CD8-positive, alpha-beta memory T cell (primary cell): ENCODE measurements at places on chromosomes 11 and 22.

DNA sequence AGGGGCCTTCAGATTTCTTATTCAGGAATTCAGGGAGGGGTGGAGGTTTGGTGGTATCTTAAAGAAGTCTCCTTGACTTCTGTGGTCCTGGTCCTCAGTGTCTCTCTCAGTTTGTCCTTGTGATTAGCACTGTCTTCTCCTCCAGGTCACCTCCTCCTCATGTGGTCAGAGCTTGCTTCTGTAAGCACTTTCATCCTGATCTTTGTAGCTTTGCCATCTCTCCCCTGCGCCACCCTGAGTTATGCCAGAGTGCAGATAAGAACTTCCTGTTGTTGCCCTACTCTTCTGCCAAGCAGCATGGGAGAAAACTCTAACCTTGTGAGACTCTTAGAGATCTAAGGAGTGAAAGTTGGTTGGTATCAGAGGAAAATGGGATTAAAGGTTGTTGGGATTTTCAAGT lies 30.9 kb downstream of the MICAL2 start:
- no peak overlapping the region for H3K27ac ChIP-seq
- no peaks in the 10 kb centered on the region for H3K27me3 ChIP-seq
- H3K4me1 ChIP-seq, result peaks cover 42% of the 10 kb centered on the region
- H3K36me3 ChIP-seq, result no peaks in the 10 kb centered on the region
- H3K4me3 ChIP-seq, result no peak overlapping the region

GRCh38 chr11:112162761-112163546 lies 940 bp downstream of the IL18 start:
- no peaks in the 10 kb centered on the region for H3K4me1 ChIP-seq
- H3K27me3 ChIP-seq, result no peaks in the 10 kb centered on the region
- DNase-seq, result no peak
- H3K27ac ChIP-seq, result no peak overlapping the region
- H3K36me3 ChIP-seq, result no peaks in the 10 kb centered on the region
- no peak overlapping the region for H3K4me3 ChIP-seq

- DNase-seq, result no peak
- H3K4me1 ChIP-seq, result peaks cover 50% of the 10 kb centered on the region
- H3K36me3 ChIP-seq, result peaks cover 3% of the 10 kb centered on the region
- H3K27me3 ChIP-seq, result no peaks in the 10 kb centered on the region
These were observed 3.3 kb downstream of the ARL14EP start for GRCh38 chr11:30326114-30326778.

DNA sequence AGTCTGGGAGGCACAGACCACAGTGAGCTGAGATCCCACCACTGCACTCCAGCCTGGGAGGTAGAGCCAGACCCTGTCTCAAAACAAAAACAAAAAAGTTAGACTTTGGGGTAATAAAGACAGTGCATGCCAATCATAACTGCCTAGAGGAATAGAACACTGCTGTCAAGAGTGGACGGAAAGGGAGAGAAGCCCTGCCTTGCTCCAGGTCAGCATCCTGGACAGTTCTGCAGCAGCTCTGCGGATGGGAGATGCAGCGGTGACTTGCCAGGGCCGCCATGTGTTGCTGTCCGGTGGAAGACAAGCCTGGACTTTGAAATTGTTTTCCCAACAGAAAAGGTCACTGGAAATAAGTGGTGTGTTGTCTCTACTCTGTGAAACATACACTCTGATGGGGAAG lies 618.2 kb downstream of the TBC1D22A start:
- H3K27me3 ChIP-seq, result no peaks in the 10 kb centered on the region
- no peak overlapping the region for H3K4me3 ChIP-seq
- no peak for DNase-seq
- no peak overlapping the region for H3K27ac ChIP-seq
- no peaks in the 10 kb centered on the region for H3K4me1 ChIP-seq

DNA sequence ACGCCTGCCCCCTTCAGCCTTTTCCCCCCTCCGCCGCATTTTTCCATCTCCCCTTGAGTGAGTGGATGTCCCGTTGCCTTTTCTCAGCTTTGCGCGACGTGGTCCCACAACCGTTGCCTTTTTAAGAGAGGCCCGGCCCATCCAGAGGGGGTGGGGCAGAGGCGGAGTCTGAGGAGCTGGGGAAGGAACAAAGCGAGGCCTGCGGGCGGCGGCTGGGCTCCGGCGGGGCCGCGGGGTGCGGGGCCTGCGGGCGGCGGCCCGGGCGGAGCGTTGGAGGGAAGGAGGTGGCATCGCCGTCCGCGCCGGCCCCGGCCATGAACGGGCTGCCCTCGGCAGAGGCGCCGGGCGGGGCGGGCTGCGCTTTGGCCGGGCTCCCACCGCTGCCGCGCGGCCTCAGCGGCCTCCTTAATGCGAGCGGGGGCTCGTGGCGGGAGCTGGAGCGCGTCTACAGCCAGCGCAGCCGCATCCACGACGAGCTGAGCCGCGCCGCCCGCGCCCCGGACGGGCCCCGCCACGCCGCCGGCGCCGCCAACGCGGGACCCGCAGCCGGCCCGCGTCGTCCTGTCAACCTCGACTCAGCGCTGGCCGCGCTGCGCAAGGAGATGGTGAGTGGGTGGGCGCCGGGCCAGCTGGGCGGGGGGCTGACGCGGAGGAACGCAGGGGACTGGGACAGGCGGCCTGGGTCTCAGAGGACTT lies at the start of gene FAM89B:
FAM89B (plus strand) TSS at position 183 of the 696 bp plus-strand sequence; CDS start at position 315, 132 bp downstream.
- DNase-seq, result peak; percentile 82
- no peaks in the 10 kb centered on the region for H3K27me3 ChIP-seq
- H3K27ac ChIP-seq, result peak within 1 kb of the TSS; percentile 62
- peaks cover 68% of the 10 kb centered on the region for H3K4me1 ChIP-seq
- no peaks in the 10 kb centered on the region for H3K36me3 ChIP-seq
- peak within 1 kb of the TSS; percentile 72 for H3K4me3 ChIP-seq

- H3K27ac ChIP-seq, result no peak overlapping the region
- H3K4me3 ChIP-seq, result no peak overlapping the region
- no peaks in the 10 kb centered on the region for H3K4me1 ChIP-seq
- no peaks in the 10 kb centered on the region for H3K36me3 ChIP-seq
These were observed 27.3 kb downstream of the STK33 start for GRCh38 chr11:8566613-8567210.

DNA sequence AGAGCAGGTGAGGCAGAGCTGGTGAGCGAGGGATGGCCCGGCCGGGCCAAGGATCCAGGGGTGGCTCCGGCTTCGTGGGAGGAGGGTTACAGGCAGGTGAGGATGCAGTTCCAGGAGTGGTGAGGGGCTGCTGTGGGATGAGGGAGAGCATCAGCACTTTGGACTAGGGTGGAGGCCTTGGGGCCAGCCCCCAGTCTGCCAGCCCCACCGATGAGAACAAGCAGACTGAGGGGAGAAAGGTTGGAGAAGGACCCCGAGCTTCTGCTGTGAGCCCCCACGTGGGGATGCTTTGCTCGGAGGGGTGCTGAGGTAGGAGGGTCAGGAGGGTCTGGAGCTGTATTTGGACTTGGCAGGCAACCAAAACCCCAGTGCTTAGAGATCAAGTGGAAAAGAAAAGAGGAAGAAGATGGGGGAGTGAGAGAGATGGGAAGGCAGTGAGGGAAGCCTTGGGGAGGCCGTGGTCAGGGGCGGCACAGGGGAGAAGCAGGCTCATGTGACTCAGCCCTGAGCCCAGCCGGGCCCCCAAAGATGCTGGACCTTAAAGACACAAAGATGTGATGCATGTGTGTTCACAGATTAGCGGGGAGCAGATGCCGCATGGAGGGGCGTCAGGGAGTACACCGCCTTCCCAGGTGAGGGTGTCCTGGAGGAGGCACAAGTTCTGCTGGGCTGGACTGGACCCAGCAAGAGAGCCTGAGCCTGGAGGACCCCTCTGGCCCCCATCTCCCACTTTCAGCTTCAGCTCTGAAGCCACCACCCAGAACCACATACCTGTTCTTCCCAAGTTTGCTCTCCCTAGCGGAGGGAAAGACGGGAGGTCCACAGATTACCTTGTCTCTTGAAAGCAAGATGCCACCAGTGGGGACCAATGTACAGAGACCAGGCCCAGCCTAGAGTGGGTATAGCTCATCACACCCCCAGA lies 91.3 kb downstream of the CDKN1C start:
- H3K27ac ChIP-seq, result no peak overlapping the region
- no peak overlapping the region for H3K4me3 ChIP-seq
- no peak for DNase-seq
- H3K36me3 ChIP-seq, result no peaks in the 10 kb centered on the region

DNA sequence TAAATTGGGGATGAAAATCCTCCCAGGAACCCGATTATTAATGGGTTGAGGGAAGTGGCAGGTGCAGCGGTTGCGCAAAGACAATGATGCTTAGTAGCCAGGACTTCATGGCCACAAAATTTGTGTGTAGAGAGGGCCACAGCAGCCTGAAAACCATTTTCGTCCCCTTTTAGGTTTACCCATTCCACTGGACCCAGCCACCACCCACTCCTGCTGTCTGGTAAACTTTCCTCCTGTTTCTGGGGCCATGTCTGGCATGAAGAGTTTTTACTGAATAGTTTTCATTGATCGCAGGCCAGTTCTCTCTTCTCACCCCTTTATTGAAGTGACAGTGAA lies 69.5 kb upstream of the SYT13 start:
- H3K36me3 ChIP-seq, result no peaks in the 10 kb centered on the region
- no peaks in the 10 kb centered on the region for H3K27me3 ChIP-seq
- H3K4me3 ChIP-seq, result peak overlapping the region; percentile 81
- peak overlapping the region; percentile 69 for H3K27ac ChIP-seq

DNA sequence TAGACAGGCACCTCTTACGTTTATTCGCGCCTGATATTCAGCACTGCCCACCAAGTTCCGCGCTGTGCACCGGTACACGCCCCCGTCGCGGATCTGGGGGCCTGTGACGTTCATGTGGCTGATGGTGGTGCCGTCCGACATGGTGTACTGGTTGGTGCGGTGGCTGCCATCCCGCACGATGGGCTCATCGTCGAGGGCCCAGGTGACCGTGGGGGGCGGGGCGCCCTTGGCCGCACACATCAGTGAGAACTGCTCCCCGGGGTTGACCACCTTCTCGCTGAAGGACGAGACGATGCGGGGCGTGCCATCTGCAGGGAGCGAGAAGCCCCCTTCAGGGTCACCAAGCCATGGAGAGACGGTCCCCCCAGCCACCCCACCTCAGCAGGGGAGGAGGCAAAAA lies 190.8 kb downstream of the CEP164 start:
- H3K36me3 ChIP-seq, result no peaks in the 10 kb centered on the region
- no peak for DNase-seq
- H3K27me3 ChIP-seq, result no peaks in the 10 kb centered on the region
- H3K27ac ChIP-seq, result no peak overlapping the region
- no peak overlapping the region for H3K4me3 ChIP-seq

DNA sequence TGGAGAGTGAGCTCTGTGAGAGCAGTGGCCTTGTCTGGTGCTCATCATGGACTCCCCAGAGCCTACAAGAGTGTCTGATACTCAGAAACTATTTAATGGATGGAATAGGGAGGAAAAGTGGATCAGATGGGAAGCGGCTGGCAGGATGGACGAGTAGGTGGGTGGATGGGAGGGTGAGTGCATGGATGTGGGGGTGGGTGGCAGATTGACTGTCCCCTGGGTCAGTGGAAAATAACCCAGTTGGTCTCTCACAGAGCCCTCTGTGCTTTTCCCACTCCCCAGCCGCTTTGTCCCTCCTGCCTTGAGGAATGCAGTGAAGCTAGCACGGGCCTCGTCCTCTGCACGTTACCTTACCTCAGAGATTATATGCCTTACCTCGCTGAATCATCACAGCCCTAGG lies 5.9 kb downstream of the SPI1 start:
- H3K27ac ChIP-seq, result no peak overlapping the region
- H3K36me3 ChIP-seq, result no peaks in the 10 kb centered on the region
- H3K4me3 ChIP-seq, result no peak overlapping the region
- no peak for DNase-seq
- no peaks in the 10 kb centered on the region for H3K27me3 ChIP-seq

- H3K27me3 ChIP-seq, result no peaks in the 10 kb centered on the region
- no peak overlapping the region for H3K4me3 ChIP-seq
- DNase-seq, result no peak
- no peaks in the 10 kb centered on the region for H3K36me3 ChIP-seq
- peak overlapping the region; percentile 20 for H3K27ac ChIP-seq
These were observed 104.9 kb downstream of the MICAL3 start for GRCh38 chr22:17919276-17920144.

- no peak overlapping the region for H3K4me3 ChIP-seq
- DNase-seq, result no peak
- H3K27me3 ChIP-seq, result no peaks in the 10 kb centered on the region
- no peak overlapping the region for H3K27ac ChIP-seq
These were observed 421.8 kb downstream of the ETS1 start for GRCh38 chr11:128165572-128165971.

- H3K4me1 ChIP-seq, result peaks cover 21% of the 10 kb centered on the region
- peaks cover 7% of the 10 kb centered on the region for H3K36me3 ChIP-seq
- H3K27me3 ChIP-seq, result no peaks in the 10 kb centered on the region
These were observed 12.8 kb downstream of the PRR5 start for GRCh38 chr22:44714703-44715350.

DNA sequence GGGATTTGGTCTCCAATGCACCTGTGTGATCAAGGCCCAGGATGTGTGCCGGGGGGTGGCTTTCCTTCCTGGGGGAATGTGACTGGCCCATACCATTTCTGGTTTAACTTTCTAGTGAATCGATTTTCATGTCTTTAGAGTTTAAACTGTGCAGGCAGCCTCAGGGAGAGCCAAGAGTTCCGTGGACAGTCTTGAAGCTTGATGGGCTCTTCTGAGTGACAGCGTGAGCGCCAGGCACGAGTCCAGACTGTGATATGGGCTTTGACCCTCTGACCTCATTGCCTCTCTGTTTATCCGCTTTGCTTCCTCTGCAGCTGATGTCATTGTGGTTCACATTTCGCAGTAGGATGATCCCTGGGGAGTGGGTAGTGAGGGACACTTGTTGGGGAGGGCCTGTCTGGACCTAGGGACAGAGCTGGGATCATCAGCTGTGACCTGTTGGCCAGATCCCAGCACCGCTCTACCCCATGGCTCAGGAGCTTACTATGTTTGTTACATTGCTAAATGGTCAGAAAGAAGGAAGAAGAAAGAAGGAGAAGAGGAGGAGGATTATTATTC lies 80.6 kb upstream of the CLDN5 start:
- no peak for DNase-seq
- no peaks in the 10 kb centered on the region for H3K36me3 ChIP-seq

- H3K4me3 ChIP-seq, result no peak overlapping the region
- H3K27ac ChIP-seq, result no peak overlapping the region
- no peaks in the 10 kb centered on the region for H3K4me1 ChIP-seq
- no peaks in the 10 kb centered on the region for H3K27me3 ChIP-seq
These were observed 243.4 kb upstream of the DDI1 start for GRCh38 chr11:103792981-103793468.

DNA sequence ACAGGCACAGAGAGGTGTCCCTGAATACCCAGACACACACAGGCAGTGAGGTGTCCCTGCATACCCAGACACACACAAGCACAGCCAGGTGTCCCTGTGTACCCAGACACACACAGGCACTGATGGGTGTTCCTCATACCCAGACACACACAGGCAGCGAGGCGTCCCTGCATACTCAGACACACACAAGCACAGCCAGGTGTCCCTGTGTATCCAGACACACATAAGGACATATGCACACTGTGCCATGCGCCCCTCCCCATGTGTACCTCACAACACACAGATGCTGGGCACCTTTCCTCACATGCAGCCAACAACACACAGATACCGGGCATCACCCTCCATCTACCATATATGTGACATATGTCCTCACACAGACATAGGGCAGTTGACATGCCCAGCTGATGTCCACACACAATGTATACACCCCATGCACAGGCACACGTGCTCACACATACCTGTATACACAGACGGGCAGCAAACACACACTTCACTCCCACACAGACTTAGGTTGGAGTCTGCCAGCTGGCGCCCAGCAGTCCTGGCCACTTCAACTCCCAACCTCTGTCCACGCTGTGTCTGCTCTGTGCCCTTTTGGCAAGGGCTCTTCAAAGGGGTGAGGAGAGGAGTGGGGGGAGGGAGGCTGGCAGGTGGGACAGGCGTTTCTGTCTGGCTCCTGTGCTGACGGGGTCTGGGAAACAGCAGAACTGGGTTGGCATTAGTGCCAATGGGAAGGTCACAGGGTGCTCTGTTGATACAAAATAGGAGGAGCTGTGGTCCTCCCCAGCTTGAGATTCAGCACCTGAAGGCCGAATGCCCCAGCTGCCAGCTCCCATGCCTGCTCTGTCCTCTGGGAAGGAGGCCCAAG lies 69.4 kb upstream of the ALX4 start:
- DNase-seq, result no peak
- H3K4me3 ChIP-seq, result no peak overlapping the region
- no peak overlapping the region for H3K27ac ChIP-seq
- no peaks in the 10 kb centered on the region for H3K4me1 ChIP-seq
